ENCODE measurements at places on chromosomes 12 and 14.

DNA sequence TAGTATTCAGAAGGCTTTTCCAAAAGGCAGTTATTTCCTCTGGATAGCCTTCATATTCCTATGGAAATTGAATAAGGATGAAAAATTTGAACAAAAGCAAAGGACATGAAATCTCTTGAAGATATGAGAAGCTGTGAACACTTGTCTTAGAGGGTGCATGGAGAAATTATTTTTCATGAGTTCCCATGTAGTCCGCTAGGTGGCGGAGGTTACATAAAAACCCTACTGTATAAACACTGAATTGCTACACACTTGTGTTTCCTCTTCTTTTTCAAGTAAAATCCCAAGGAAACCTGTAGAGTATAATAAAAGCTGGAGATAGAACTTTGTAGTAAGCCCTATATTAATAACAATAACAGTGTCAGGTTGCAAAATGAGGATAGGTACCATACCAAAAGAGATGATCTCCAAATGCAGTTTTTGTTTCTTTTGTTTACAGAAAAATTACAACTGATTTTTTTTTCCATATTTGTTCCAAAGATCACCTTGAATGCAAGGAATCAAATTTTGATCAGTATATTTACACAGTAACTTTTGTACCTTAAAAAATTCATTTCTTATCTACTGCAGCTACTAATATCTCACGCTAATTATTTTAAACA, 37.8 kb upstream of the OR4E1 start:
- DNase-seq, result no peak

- peak; percentile 62 for DNase-seq
These were observed 672 bp downstream of the RDH11 start for GRCh38 chr14:67694791-67695393.

DNA sequence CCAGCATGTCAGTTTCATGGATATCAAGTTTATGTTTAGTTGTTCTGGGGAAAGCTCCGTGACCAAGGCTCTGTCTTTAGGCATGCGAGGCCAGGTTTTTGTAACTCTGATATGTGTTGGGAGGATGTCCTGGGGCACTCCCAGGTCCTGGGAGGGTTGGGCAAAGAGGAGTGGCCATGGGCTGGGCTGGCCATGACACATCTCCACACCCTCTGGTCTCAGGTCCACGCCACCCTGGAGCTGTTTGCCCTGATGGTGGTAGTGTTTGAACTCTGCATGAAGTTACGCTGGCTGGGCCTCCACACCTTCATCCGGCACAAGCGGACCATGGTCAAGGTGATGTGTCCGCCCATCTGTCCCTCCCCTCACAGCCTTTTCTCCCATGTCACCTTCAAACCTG, 46.4 kb downstream of the TPCN1 start:
- DNase-seq, result no peak

DNA sequence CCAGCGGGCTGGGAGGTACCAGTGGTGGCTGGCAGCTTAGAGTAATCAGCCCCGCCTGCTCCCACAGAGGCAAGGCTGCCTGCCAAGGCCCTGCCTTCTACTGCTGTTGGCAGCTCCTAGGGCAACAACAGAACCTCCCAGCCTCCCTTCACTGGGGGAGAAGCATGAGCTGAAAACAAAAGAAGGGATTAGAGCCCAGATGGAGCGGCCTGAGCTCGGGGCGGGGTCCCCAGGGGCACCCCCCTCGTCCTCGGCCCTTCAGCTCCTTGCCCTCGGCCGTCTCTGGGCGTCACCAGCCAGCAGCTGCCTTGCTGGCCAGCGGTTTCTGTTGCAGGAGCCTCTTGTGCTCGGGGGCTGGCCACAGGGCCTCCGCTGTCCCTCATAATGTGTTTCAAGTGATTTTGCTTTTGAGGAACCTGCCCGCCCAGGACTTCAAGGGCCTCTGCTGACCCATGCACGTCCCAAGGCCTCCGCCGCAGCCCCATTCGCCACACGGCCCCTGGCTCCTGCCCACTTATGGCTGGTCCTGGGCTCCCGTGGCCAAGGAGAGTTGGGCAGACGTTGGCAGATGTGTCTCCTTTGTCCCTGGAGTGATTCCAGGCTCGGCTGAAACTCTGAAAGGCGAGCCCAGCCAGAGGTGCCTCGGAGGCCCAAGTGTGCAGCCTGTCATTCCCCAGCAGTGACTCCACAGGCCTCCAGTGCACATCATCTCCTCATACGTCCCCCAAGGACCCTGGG, 49.7 kb downstream of the PSMA6 start:
- no peak for DNase-seq

DNA sequence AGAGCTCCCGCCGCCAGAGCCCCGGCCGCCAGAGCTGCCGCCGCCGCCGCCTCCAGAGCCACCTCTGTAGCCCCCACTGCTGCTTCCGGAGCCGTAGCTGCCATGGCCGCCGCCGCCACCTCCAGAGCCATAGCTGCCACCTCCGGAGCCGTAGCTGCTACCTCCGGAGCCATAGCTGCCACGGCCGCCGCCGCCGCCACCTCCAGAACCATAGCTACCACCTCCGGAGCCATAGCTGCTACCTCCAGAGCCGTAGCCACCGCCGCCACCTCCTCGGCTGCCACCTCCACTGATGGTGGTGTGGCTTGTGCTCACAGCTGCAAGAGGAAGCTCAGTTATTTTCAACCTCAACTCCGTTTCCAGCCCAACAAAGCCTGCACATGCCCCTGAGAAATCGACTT, 4.9 kb downstream of the KRT1 start:
- DNase-seq, result no peak

DNA sequence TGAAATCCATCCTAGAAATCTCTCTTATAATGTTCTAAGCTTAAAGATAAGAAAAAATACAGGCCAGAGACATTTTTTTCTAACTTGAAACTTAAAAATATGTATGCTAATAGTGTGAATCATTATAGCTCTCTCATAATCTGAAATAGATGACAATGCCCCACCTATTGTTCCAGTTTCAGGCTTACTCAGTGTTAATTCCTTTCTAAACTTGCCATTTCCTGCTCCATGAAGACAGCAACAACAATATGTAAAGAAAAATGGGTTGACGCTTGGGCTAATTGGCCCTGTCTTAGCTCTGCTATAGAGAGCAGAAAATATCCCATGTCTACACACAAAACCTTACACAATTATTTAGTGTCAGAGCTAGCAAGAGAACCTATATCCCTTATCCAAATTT, 37.1 kb downstream of the LMO3 start:
- DNase-seq, result no peak

- DNase-seq, result no peak
These were observed 439.8 kb upstream of the OR4E1 start for GRCh38 chr14:22113401-22113800.

- DNase-seq, result no peak
These were observed 28.8 kb downstream of the SLC24A4 start for GRCh38 chr14:92351750-92352149.

- DNase-seq, result no peak
These were observed 16.0 kb upstream of the SPPL3 start for GRCh38 chr12:120920178-120920577.

DNA sequence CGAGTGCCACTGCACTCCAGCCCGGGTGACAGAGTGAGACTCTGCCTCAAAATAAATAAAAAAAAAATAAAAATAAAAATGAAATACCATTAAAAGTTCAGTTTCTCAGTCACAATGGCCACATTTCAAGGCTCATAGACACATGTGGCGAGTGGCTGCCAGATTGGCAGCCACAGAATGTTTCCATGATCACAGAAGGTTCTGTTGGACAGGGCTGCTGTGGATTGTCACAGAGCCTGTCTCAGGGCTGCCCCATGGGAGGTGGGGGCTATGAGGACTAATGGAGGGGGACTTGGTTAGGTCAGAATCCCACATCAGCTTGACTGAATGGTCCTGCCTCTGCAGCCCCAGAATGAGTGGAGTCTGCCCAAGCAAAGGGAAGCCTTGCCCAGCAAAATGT, 3.8 kb upstream of the PLA2G1B start:
- no peak for DNase-seq

DNA sequence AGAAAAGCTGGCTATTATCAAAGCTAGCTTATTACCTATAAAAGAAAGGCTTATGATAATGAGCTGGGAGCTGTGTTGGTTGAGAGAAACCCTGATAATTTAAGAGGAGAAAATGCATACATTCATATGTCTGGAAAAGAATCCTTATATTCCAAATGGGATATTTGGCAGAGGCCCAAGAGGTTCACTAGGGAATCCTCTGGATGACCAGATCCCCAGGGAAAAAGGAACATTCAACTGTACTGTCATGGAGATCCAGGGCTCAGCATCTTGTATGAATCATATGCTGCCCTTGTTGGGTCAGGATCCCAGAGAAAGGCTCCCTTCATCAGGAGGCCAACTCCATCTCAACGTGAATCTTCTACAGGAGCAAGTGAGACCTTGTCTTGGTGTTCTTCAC, 16.6 kb upstream of the FBXO34 start:
- DNase-seq, result no peak

GRCh38 chr14:51643140-51643539, 8.6 kb upstream of the FRMD6 start:
- DNase-seq, result no peak

GRCh38 chr14:22535126-22535525, 53.9 kb downstream of the DAD1 start:
- DNase-seq, result no peak

GRCh38 chr14:79294499-79294898, 916.8 kb downstream of the DIO2 start:
- DNase-seq, result no peak

- no peak for DNase-seq
These were observed 30.4 kb upstream of the PSMA6 start for GRCh38 chr14:35261774-35262173.

DNA sequence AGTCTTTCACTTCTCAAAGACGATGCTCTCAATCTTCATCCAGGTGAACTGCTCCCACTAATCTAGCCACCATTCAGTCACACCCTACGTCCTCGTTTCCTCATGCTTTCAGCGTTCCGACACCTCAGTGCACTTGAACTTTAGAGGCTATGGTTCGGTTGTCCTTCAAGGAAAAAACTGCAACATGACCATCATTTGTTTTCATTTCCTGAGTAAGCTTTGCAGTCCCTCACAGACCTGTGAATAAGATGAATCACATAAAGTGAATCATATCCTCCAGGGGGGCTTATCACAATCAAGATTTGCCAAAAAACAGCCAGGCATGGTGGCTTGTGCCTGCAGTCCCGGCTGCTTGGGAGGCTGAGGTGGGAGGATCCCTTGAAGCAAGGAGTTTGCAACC, 80.2 kb downstream of the TMCC3 start:
- no peak for DNase-seq
